CD8-positive, alpha-beta memory T cell (primary cell): ENCODE measurements at places on chromosomes 1 and 21. TPM values are rescaled to one million over a fixed set of nuclear protein-coding genes. Genes with fewer than 3 reads are reported as not detected.

The LMX1A gene
- total RNA-seq = not detected

The KLF17 gene
- not detected for total RNA-seq

- H3K27ac ChIP-seq = no peak overlapping the region
- H3K4me3 ChIP-seq = no peak overlapping the region
- H3K27me3 ChIP-seq = no peaks in the 10 kb centered on the region
- no peaks in the 10 kb centered on the region for H3K4me1 ChIP-seq
- no peaks in the 10 kb centered on the region for H3K36me3 ChIP-seq
These were observed 553.8 kb upstream of the CAMK1G start for GRCh38 chr1:209029737-209030136.

DNA sequence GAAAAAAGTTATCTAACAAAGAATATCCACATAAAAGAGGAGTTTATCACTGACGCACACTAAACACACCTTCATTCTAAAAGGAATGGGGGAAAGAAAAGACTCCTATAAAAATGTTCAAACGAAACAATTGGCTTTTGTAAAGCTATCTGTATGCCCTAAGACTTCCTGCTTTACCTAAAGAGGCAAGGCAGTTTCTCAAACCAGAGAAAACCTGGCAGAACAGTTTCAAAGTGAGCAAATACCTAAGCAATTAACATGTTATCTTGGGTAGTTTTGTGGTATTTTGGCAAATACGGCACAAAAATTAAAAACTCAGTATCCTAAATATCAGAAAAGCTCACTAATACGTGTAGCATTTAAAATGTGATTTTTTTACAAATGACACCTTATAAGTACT, 1.9 kb downstream of the PUM1 start:
- H3K4me1 ChIP-seq = peaks cover 47% of the 10 kb centered on the region
- peak overlapping the region; percentile 82 for H3K27ac ChIP-seq
- no peaks in the 10 kb centered on the region for H3K27me3 ChIP-seq
- H3K36me3 ChIP-seq = peaks cover 3% of the 10 kb centered on the region

DNA sequence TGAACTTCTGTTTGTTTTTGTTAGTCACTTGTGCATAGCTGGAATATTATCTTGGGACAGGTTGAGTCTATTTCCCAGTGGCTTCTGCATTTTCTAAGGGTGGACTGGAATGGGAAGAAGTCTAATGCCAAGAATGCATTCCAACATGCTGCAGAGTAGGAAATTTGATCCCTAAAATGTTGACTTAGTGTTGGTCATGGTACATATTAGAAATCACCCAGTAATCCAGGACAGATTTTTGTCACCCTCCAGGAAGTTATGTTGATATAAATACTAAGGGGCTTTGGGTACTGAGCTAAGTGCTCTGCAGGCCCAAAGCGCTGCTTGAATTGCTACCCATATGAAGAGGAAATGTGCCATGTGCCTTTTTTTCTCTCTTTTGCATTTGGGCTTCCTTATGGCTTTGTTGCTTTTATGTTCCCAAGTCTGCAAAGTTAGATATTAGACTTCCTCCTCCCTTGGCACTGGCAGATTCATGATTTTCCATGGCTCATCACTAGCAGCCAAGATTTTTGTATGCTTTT, 10.0 kb downstream of the ARID1A start:
- peaks cover 74% of the 10 kb centered on the region for H3K4me1 ChIP-seq
- H3K27ac ChIP-seq = no peak overlapping the region
- H3K36me3 ChIP-seq = peaks cover 7% of the 10 kb centered on the region
- no peak for DNase-seq

DNA sequence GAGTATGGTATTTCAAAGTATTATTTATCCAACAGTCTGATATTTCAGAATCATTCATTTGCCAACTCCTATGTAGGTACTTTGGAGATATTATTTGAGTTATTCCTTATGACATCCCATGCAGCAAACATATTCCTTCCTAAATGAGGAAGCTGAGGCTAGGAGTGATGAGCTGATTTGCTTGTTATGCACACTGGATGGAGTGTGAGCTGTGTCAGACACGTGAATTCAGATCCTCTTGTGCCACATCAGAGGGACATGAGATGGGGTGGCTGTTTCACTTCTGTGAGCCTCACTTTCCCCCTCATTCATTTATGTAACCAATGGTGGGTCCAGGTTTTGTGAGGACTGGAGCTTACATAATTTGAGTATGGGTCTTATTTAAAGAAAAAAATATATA, 215.9 kb downstream of the DISC1 start:
- H3K27me3 ChIP-seq = no peaks in the 10 kb centered on the region
- DNase-seq = no peak
- H3K4me1 ChIP-seq = no peaks in the 10 kb centered on the region
- H3K4me3 ChIP-seq = no peak overlapping the region

The ERICH3 gene
- not detected for total RNA-seq

- H3K4me1 ChIP-seq = no peaks in the 10 kb centered on the region
- no peak overlapping the region for H3K4me3 ChIP-seq
- no peak for DNase-seq
- H3K27ac ChIP-seq = no peak overlapping the region
- H3K27me3 ChIP-seq = no peaks in the 10 kb centered on the region
- H3K36me3 ChIP-seq = no peaks in the 10 kb centered on the region
These were observed 111.1 kb upstream of the COA6 start for GRCh38 chr1:234262007-234262753.

- H3K4me3 ChIP-seq = no peak overlapping the region
- H3K36me3 ChIP-seq = no peaks in the 10 kb centered on the region
- no peak for DNase-seq
These were observed 75.2 kb upstream of the GALNT2 start for GRCh38 chr1:229991724-229992333.

The ACKR1 gene
- not detected for total RNA-seq

- no peaks in the 10 kb centered on the region for H3K4me1 ChIP-seq
- H3K27me3 ChIP-seq = peaks cover 19% of the 10 kb centered on the region
- no peaks in the 10 kb centered on the region for H3K36me3 ChIP-seq
- no peak overlapping the region for H3K27ac ChIP-seq
- H3K4me3 ChIP-seq = no peak overlapping the region
These were observed 280.5 kb downstream of the RRAGC start for GRCh38 chr1:38579056-38579455.

DNA sequence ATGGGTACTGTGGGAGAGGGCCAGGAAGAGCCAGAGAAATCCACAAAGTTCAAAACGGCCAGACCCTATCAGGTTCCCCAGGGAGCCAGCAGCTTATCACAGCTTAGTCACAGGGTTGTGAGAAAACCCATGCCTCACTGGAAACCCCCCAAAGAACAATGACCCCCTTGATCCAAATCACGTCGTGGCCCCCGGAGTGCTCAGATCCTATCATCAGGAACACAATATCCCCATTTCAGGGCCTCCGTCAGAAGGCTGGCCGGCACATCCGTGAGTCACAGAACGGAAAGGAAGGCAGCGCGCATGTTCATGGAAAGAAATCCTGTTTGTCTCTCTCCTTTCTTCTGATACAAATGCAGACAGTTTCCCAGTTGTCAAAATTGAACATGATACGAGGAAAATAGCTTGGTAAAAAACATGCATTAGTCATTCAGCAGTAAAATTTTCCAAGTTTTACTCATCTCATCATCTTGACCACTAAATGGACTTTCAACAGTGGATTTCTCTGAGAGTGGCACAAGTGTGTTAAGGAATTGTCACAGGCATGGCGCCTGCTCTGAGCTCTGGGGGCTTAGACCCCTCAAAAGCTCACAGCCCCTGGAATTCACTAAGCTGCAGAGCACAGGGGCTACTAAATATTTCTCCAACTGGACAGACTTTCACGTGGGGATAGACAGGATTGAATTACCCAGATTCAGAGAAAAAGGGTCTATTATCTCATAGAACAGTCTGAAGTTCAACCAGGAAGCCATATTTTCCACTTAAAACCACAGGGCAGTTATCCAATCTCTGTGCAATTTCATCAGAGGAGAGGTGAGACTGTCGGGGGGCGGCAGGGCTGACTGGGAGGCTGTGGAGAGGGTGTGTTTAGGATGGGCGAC, 124.8 kb downstream of the RIPK4 start:
- no peak overlapping the region for H3K27ac ChIP-seq
- DNase-seq = no peak
- no peaks in the 10 kb centered on the region for H3K4me1 ChIP-seq

DNA sequence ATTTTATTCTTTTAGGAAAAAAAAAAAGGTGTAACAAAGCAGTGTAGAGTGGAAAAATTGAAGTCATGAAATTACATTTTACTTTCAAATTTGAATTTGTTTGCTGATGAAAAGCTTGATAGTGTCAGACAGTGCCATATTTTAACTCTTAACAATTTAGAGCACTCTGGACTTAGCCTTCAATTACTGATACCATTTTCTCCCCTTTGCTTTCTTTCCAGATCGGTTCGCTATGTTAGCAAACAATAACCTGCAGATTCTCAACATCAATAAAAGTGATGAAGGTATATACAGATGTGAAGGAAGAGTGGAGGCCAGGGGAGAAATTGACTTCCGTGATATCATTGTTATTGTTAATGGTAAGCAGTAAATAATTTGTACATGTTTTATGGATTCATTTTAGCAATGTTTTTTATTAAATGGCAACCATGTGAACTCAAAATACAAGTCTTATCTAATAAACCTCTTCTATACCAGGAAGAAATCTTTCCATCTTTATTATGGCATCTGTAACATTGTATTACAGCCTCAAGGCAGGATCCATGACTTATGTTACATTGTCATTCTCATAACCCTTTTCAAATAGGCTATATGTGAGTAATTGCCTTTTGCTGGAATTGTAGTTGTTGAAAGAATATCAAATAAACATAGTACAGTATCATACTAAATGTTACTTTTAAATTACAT, 293.8 kb downstream of the NCAM2 start:
- no peak overlapping the region for H3K4me3 ChIP-seq
- no peaks in the 10 kb centered on the region for H3K27me3 ChIP-seq
- no peaks in the 10 kb centered on the region for H3K4me1 ChIP-seq
- no peaks in the 10 kb centered on the region for H3K36me3 ChIP-seq
- no peak for DNase-seq
- H3K27ac ChIP-seq = no peak overlapping the region

GRCh38 chr1:157551694-157552693, at the start of gene FCRL5:
Gene FCRL5 (minus strand): TSS chr1:157552515. CDS start chr1:157552362, 153 bp downstream.
- H3K4me1 ChIP-seq = no peaks in the 10 kb centered on the region
- H3K4me3 ChIP-seq = no peak within 1 kb of the TSS
- H3K27ac ChIP-seq = no peak within 1 kb of the TSS
- H3K27me3 ChIP-seq = no peaks in the 10 kb centered on the region
- no peak for DNase-seq

GRCh38 chr1:184379111-184379752, 7.6 kb upstream of the C1orf21 start:
- no peaks in the 10 kb centered on the region for H3K4me1 ChIP-seq
- H3K27ac ChIP-seq = no peak overlapping the region
- no peak for DNase-seq
- H3K4me3 ChIP-seq = no peak overlapping the region
- no peaks in the 10 kb centered on the region for H3K27me3 ChIP-seq

DNA sequence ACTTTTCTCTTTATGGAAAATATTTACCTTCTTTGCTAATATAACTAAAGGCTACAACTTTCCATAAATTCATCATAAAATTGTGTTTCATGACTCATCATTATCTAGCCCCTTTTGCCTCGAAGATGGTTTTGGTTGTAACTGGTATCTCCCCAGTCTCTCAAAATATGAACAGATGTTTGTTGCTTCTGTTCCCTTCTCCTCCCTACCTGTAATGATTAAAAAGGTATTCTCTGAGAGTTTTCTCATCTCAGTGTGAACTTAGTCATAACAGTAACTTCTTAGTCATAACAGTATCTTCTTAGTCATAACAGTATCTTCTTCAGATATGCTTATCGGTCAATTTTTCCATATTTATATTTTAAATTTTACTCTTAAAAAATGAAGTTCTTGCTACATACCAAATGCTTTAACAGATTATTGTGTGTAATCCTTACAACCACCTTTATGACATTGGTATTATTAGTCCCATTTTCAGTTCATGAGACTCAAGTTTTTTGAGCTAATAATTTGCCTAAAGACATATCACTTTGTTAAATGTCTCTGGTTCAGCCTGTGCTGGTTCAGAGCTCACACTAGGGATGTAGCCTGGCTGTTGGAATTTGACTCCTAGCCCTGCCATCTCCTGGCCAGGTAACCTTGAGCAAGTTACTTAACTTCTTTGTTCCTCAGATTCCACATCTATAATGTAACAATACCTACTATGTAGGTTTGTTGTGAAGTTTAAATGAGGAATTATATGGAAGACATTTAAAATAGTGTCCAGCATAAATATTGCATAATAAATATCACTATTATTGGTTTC, 32.6 kb downstream of the ATP1B1 start:
- H3K36me3 ChIP-seq = no peaks in the 10 kb centered on the region
- no peak overlapping the region for H3K27ac ChIP-seq
- H3K4me1 ChIP-seq = no peaks in the 10 kb centered on the region

DNA sequence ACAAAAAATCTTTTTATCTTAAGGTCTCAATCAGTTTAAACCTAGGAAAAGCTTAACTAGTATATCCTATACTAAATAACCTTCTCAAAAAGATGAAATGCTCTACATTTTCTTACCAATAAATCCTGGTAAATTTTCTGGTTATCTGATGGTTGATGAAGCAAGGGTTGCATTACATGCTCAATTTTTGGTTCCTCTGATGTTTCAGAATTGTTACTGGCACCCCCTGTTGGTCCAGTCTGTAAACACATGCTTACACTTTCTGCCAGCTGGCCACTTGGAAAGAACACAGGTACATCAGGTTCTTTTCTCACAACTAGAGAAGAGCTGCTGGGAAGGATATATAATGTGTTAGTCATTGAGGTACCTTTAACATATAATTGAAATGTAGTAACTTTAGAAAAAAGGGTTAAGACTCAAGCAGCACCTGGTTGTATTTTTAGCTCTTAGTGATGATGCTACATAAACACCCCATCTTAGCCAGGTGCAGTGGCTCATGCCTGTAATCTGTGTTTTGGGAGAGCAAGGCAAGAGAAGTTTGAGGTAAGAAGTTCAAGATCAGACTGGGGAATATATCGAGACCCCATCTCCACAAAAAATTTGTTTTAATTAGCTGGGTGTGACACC, 30.9 kb upstream of the TAL1 start:
- DNase-seq = no peak
- no peak overlapping the region for H3K4me3 ChIP-seq

The CSTB gene
- 48.0 TPM for total RNA-seq

GRCh38 chr1:20399196-20399595, 86.8 kb downstream of the CAMK2N1 start:
- DNase-seq = no peak
- H3K27ac ChIP-seq = no peak overlapping the region
- H3K4me1 ChIP-seq = no peaks in the 10 kb centered on the region

DNA sequence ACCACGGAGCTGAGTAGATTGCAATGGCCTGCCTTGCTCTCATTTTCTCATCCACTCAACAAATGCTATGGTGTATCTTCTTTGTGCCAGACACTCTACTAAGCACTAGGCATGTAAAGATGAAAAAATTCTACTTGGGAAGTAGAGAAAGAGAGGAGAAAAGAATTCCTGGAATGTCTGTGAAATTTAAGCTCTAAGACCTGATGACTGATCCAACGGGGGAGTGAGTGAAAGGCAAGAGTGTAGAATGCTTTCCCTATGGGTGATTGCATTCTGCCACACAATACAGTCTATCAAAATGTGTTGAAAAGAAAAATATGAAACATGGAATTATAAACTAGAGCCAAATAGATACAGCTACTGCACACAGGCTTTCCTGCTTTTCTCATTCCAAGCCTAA, 82.3 kb downstream of the CYYR1 start:
- no peaks in the 10 kb centered on the region for H3K4me1 ChIP-seq
- DNase-seq = no peak
- no peaks in the 10 kb centered on the region for H3K27me3 ChIP-seq
- H3K27ac ChIP-seq = no peak overlapping the region
- H3K4me3 ChIP-seq = no peak overlapping the region

The GCSAML gene
- 0.11 TPM for total RNA-seq

The CHIA gene
- not detected for total RNA-seq
